ENCODE measurements at places on chromosomes 1 and 21.

DNA sequence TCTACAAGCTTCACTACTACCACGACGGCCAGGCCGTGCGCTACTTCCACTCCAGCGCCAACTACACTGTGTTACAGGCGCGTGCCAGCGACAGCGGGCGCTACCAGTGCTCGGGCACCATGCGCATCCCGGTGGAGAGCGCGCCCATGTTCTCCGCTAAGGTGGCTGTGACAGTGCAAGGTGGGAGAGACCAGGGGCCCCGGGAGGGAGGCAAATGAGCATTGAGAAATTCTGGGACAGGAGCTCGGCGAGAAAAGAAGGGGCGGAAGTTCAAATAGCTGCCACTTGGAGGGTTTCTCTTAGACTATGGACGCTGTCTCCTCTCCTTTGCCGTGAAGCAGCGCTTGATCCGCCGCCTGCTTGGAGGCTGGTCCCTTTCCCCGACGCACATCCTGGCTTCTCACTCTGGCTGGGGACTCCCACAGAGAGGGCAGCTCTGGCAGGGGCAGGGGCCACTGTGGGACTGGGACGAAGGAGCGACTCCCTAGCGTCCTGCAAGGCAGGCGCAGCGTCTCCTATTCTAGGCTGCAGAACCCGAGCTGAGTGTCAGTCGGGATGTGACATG, 4.6 kb downstream of the FCRLB start:
- peak; percentile 90 for DNase-seq

DNA sequence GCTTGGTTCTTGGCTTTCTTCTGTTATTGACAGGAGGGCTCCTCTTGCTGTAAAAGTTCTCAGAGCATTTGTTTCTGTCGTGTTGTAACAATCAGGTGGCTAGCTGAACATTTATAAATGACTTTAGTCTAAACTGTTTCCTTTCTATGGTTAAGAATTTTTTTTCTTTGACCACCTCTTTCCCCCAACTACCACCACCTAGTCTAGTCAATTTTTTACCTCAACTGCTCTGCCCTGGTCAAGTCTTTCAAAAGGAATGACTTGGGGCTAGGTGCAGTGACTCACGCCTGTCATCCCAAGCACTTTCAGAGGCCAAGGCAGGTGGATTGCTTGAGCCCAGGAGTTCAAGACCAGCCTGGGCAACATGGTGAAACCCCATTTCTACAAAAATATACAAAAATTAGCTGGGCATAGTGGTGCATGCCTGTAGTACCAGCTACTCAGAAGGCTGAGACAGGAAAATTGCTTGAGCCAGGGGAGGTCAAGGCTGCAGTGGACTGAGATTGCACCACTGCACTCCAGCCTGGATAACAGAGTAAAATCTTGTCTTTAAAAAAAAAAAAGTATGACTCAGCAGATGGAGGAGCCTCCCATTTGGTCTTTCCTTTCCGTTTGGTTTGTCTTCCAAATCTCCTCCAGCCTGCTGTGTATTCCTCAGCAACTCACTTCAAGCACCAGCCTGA, 40.7 kb downstream of the MAP3K21 start:
- DNase-seq = no peak

DNA sequence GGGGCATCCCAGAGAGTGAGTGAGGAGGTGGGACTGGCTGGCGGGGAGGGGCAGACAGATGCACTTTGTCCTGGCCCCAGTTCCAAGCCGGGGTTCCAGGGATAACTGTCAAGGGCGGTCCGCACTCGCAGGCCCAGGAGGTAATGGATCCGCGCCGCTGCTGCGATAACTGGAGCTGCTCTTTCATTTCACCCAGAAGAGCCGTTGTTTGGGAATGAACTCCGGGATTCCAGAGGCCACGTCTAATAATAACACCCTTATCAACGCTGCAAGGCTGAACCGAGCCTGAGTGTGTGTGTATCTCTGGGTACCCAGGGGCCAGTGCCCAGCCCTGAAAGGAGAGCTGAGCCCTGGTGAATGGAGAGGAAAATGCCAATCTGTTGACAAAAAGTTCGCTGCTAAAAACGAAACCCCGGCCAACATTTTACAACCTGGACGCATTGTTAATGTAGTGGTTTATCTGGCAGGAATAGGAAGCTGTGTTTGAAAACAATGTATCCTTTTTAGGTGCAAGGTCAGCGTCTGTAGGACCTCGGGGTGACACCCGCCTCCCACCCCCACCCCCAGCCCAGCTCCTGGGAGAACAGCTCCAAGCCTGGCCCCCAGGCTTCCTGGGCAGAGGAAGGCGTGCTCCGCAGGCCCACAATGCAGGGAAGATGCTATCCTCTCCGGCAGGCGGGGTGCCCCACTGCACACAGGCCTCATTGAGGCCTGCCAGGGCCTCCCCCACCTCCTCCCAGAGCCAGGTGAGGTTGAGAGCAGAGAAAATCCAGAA, 119.7 kb downstream of the PROX1 start:
- peak; percentile 77 for DNase-seq

DNA sequence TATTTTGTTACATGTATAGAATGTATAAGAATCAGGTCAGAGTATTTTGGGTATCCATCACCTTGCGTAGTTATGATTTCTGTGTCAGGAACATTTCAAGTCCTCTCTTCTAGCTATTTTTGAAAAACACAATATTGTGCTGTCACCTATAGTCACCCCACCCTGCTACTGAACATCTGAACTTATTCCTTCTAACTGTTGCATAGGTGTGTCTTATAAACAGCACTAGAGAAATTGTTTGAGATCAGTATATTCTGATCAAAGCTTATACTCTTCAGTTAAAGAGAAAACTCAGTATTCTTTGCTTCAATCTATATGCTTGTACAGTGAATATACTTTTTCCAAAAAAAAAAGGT, 96.0 kb downstream of the ASH1L start:
- no peak for DNase-seq

- DNase-seq = peak; percentile 76
These were observed 101.9 kb upstream of the SOD1 start for GRCh38 chr21:31557421-31558188.

- peak; percentile 82 for DNase-seq
These were observed 995 bp upstream of the KIF26B start for GRCh38 chr1:245153552-245154428.

- DNase-seq = no peak
These were observed 71.4 kb upstream of the GCLM start for GRCh38 chr1:93980320-93981273.

Data from spleen (tissue), 13 donors.